CD4-positive, alpha-beta T cell (primary cell): ENCODE measurements at places on chromosomes 4 and X.

- H3K27me3 ChIP-seq = no peaks in the 10 kb centered on the region
- H3K27ac ChIP-seq = peak overlapping the region; percentile 81
- peaks cover 11% of the 10 kb centered on the region for H3K4me1 ChIP-seq
- peak overlapping the region; percentile 76 for H3K4me3 ChIP-seq
- no peaks in the 10 kb centered on the region for H3K36me3 ChIP-seq
These were observed 383 bp upstream of the TBC1D19 start for GRCh38 chr4:26583538-26583864.

GRCh38 chrX:135477576-135477975 is 42.9 kb upstream of the INTS6L start:
- H3K36me3 ChIP-seq = no peaks in the 10 kb centered on the region
- H3K27me3 ChIP-seq = no peaks in the 10 kb centered on the region
- H3K4me3 ChIP-seq = no peak overlapping the region
- peak; percentile 9 for DNase-seq
- H3K4me1 ChIP-seq = no peaks in the 10 kb centered on the region

GRCh38 chr4:38857354-38858096 is 908 bp upstream of the TLR6 start:
- peak overlapping the region; percentile 40 for H3K27ac ChIP-seq
- DNase-seq = peak; percentile 53
- no peak overlapping the region for H3K4me3 ChIP-seq

DNA sequence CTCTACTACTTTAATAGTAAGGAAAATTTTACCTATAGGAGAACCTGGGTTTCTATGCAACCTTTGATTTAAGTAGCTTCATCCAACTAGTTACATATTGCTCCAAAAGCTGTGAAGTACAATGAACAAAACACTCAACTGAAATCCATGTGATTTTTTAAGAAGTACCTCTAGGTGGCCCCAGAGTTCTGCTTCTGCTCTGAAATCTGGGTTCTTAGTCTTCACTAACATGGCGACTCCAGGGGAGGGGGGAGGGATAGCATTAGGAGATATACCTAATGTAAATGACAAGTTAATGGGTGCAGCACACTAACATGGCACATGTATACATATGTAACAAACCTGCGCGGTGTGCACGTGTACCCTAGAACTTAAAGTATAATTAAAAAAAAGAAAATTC is 73.4 kb upstream of the MAGEB2 start:
- H3K4me3 ChIP-seq = no peak overlapping the region
- no peak for DNase-seq
- H3K4me1 ChIP-seq = no peaks in the 10 kb centered on the region
- H3K27me3 ChIP-seq = no peaks in the 10 kb centered on the region

DNA sequence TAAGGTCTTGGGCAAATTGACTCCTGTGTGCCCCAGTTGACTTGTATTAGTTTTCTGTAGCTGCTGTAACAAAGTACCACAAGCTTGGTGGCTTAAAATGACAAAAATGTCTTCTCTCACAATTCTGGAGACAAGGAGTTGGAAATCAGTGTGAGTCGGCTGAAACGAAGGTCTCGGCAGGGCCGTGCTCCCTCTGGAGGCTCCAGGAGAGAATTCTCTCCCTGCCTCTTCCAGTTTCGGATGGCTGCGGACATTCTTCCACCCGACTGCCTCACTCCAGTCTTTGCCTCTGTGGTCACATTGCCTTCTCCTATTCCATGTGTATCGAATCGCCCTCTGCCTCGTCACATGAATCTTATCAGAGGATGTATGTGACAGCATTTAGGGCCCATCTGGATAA is 66.0 kb upstream of the PHOX2B start:
- no peak overlapping the region for H3K4me3 ChIP-seq
- H3K36me3 ChIP-seq = no peaks in the 10 kb centered on the region
- H3K4me1 ChIP-seq = no peaks in the 10 kb centered on the region
- DNase-seq = no peak
- no peaks in the 10 kb centered on the region for H3K27me3 ChIP-seq

- no peaks in the 10 kb centered on the region for H3K27me3 ChIP-seq
- H3K36me3 ChIP-seq = no peaks in the 10 kb centered on the region
- H3K4me3 ChIP-seq = no peak overlapping the region
These were observed 233.9 kb upstream of the EDA2R start for GRCh38 chrX:66872771-66873170.

DNA sequence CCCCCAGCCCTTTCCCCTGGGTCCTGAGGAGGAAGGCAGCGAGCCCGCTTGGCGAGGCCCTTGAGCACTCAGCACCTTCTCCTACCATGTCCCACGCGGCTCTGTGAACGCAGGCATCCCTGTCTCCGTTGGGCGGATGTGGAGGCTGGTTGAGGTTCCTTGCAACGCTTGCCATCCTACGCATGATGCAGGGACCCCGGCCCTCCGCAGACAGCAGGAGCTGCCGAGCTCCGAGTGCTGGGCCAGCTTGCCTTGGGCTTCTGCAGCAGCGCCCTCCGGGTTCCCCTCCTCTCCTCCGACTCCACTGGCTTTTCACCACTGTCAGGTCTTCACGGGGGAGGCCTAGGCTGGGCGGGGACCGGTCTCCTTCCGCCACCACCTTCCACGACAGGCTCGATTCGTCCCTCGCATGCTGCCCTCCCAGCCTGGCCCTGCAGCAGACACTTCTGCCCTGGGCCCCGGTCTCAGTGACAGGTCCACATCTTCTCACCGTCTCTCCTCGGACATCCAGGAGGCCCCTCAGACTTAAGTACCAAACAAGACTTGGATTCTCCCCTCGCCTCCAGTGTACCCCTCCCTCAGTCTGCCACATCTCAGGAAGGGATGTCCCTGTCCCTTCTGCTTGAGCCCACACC is 67.6 kb upstream of the HGFAC start:
- peaks cover 42% of the 10 kb centered on the region for H3K4me1 ChIP-seq
- H3K27ac ChIP-seq = no peak overlapping the region
- no peaks in the 10 kb centered on the region for H3K36me3 ChIP-seq
- H3K27me3 ChIP-seq = no peaks in the 10 kb centered on the region
- no peak for DNase-seq

DNA sequence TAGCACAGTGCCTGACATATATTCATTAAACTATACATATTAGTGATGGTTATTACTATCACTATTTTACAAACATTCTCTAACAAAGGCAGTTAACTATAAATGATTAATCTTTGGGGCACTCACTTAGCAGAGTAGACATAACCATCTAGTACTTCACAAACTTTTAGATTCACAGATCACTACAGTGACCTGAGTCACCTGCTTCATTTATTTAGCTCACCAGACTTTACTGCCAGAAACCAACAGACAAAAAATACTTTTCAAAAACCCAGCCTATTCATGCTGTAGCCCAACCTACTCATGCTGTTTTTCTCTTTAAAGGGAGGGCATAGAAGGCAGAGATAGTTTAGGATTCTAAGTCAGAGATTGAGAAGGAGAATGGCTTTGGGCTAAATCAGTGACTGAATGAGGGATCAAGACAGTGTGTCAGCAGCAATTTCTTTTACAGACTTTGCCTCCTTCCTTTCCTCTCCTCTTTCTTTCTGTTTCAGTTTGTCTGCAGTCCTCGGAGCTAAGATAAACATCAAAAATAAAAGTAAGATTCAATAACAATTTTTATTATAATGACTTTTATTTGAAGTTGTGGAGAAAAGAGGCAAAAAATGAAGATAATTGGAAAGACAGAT is 34.7 kb upstream of the PDE5A start:
- no peak for DNase-seq
- no peaks in the 10 kb centered on the region for H3K4me1 ChIP-seq
- no peak overlapping the region for H3K4me3 ChIP-seq

DNA sequence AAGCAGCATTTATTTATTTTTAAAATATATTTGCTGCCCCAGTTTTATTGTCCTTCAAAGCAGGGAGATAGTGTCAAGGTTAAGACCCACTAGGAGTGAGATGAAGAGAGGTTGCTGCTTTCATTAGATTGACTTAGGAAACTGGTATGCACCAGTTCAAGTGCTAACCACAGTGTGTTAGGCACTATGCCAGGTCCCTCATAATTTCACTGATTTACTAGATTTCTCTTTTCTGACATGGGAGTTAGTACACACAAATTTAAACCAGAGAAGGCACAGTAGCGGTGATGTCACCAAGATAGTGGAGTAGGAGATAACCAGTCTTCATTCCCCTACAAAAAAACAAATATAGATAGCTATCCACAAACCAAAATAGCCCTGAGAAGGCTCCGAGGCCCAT is 14.3 kb downstream of the RRAGB start:
- no peaks in the 10 kb centered on the region for H3K27me3 ChIP-seq
- peaks cover 50% of the 10 kb centered on the region for H3K36me3 ChIP-seq
- DNase-seq = no peak
- H3K4me3 ChIP-seq = no peak overlapping the region

- peaks cover 40% of the 10 kb centered on the region for H3K27me3 ChIP-seq
- peaks cover 13% of the 10 kb centered on the region for H3K4me1 ChIP-seq
These were observed at the start of gene FAM149A for GRCh38 chr4:186104114-186104889. Gene FAM149A (plus strand): TSS chr4:186104704.

- peaks cover 9% of the 10 kb centered on the region for H3K4me1 ChIP-seq
- no peak overlapping the region for H3K27ac ChIP-seq
- DNase-seq = no peak
- H3K4me3 ChIP-seq = no peak overlapping the region
These were observed 23.9 kb downstream of the ACSL4 start for GRCh38 chrX:109709129-109709631.

- no peaks in the 10 kb centered on the region for H3K36me3 ChIP-seq
- DNase-seq = no peak
- H3K4me3 ChIP-seq = no peak overlapping the region
- no peaks in the 10 kb centered on the region for H3K27me3 ChIP-seq
- no peak overlapping the region for H3K27ac ChIP-seq
- peaks cover 2% of the 10 kb centered on the region for H3K4me1 ChIP-seq
These were observed 54.0 kb downstream of the SLC9A7 start for GRCh38 chrX:46704767-46705386.

DNA sequence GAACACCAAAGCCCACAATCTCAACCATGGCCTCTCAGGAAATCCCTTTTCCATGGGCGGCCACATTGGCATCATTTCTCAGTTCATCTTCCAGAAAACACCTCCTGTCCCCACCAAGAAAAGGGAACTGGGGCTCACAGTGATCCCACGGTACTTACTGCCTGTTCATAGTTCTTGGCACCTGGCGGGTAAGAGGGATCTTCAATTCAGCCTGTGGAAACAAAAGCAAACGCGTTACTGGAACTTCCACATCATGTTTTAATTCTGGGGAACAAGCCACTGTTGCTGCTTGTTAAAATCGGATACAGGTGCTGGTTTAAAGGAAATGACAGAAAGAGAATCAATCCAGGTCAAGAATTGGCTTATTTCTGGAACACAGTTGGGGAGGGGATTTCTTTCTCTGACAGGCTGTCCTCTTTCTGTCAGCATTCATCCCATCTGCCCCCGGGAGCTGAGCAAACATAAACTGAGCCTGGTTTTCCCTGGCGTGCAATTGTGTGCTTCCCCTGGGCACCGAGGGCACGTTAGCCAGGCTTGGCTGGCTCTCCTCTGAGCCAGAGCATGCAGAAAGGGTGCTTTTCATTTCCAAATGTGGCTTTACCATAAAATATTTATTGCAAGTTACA is 16.8 kb downstream of the CLNK start:
- H3K27me3 ChIP-seq = no peaks in the 10 kb centered on the region
- H3K27ac ChIP-seq = no peak overlapping the region
- no peak for DNase-seq
- peaks cover 15% of the 10 kb centered on the region for H3K4me1 ChIP-seq

DNA sequence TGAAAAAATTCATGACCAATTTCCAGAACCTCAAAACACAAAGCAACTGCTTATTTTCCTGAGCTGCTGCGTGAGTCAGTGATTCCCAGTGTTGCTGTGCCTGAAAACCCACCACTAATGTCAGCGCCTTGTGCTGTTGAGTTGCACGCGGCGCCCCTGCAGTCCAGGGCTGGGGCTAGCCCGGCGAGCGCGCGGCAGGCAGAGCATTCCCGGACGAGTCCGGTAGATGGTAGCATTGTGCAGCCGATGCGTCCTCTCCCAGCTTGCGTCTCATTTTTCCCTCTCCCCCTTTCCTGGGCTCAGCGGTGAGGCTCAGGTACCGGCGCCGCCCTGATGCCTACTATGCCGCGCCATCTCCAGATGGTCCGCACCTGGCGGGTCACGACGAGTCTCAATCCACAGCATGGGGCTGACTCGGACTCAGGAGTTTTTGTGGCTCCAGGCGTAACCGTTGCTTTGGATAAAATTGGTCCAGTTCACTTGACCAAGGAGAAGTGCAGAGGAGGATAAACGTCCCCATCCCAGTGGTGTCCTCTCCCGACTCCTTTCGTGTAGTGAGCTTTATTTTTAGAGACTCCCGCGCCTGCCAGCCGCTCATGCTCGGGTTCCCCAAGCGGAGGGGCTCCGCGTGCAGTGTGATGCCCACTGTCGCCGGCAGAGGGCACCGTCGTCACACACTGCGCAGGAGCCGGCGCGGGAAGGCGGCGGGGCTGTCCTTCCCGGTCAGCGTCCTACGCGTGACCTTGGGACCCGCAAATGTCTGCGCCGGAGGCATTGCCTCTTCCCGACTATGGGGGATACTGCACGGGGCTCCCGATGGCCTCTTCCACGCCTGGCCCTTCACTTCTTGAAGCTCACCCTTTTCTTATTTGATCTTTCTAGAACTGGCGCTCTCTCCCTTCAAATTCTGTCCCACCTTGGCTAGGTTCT is 53.6 kb upstream of the IGFBP7 start:
- peaks cover 12% of the 10 kb centered on the region for H3K4me1 ChIP-seq
- H3K36me3 ChIP-seq = no peaks in the 10 kb centered on the region
- no peak overlapping the region for H3K27ac ChIP-seq
- H3K27me3 ChIP-seq = peaks cover 12% of the 10 kb centered on the region

GRCh38 chrX:16678689-16679088 is 28.7 kb downstream of the S100G start:
- peaks cover 6% of the 10 kb centered on the region for H3K36me3 ChIP-seq
- no peak for DNase-seq
- no peak overlapping the region for H3K27ac ChIP-seq
- no peaks in the 10 kb centered on the region for H3K4me1 ChIP-seq
- no peak overlapping the region for H3K4me3 ChIP-seq

- DNase-seq = no peak
- no peaks in the 10 kb centered on the region for H3K4me1 ChIP-seq
- no peaks in the 10 kb centered on the region for H3K36me3 ChIP-seq
- no peak overlapping the region for H3K4me3 ChIP-seq
- no peaks in the 10 kb centered on the region for H3K27me3 ChIP-seq
These were observed 29.8 kb upstream of the HPGDS start for GRCh38 chr4:94372228-94372978.

DNA sequence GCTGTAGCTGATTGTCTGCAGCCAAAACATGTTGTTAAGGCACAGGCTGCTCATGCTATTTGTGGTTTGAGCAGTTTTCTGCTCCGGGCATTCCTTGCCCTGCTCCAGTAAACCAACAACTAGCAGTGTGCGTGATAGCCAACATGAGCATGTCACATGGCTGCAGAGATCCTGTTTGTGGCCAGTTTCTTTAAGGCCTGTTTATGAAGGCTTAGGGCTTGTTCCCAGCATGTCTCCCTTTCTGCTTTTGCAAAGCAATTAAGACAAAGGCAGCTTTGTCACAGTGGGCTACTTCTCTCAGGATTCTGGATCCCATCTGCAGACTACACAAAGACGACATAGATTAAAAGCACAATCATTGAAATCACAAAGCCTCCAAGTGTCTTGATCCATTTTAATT is 160.5 kb downstream of the ZNF518B start:
- H3K27ac ChIP-seq = no peak overlapping the region
- H3K4me1 ChIP-seq = no peaks in the 10 kb centered on the region
- no peaks in the 10 kb centered on the region for H3K27me3 ChIP-seq
- DNase-seq = no peak
- H3K4me3 ChIP-seq = no peak overlapping the region
